ENCODE measurements at places on chromosomes 16 and 17.
A peak's percentile ranks its signal among the peaks of the same experiment; 100 is the strongest.

DNA sequence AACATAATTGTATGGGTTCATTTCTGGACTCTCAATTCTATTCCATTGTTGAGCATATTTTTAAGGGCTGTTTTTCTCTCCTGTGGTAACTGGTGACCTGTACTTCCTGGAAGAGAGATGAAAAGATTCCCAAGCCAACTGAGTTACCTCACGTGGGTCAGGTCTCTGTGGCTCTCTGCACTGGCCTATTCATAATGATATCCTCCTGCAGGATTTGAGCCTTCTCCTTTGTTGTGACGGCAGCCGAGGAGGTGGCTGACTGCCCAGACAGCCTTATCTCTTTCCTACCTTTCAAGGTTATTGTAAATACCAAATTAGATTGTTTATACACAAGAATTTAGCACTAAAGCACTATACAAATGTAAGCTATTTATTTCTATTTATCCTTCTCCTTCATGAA, 2.7 kb upstream of the ACE start:
- DNase-seq, result no peak

DNA sequence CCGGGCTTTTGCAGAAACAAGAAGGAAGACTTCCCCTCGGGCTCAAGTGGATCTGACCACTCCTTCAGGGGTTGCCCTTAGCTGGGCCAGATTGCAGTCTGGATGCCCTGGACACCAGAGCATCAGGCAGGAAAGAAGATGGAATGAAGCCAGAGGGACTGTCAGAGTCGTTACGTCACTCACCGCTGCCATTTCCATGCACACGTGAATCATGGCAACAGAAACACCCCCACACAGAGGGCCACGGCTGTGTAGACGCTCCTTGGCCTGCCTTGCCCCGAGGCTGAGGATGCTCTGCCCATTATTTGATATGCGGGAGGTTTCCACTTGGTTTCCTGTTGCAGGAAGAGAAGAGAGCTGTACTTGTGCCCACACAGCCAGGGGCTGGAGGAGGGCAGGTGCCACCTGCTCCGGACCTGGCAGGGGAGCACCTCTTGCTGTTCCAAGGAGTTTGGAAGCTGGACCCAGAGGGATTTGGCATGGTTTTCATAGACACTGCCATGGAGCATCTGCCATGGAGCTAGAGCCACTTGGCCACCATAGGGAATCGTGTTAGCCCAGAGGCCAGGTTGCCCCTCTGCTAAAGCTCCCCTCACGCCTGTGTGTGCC, 29.4 kb downstream of the RBFOX3 start:
- no peak for DNase-seq

GRCh38 chr17:46888727-46889126, 34.2 kb upstream of the GOSR2 start:
- DNase-seq, result no peak

DNA sequence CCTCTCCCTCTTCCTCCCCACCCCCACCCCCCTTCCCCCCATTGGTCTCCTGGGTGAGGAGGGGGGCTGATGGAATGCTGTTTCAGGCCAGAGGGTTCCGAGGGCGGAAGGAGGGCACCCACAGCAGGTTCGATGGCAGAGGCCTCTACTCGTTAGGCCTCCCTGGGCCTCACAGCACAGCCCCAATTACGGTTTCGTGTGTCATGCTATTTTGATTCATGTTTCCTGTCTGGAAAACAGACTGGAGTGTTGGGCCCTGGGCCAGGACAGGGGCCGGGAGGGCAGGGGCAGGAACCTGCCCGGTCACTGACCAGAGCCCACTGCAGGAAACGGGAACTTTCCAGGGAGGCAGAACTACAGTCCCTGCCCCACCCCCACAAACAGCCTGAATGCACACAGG, 138.2 kb downstream of the C16orf95 start:
- no peak for DNase-seq

GRCh38 chr16:85759631-85760419, 8.9 kb upstream of the C16orf74 start:
- DNase-seq, result no peak

- no peak for DNase-seq
These were observed 24.9 kb downstream of the USP22 start for GRCh38 chr17:21017861-21018260.

DNA sequence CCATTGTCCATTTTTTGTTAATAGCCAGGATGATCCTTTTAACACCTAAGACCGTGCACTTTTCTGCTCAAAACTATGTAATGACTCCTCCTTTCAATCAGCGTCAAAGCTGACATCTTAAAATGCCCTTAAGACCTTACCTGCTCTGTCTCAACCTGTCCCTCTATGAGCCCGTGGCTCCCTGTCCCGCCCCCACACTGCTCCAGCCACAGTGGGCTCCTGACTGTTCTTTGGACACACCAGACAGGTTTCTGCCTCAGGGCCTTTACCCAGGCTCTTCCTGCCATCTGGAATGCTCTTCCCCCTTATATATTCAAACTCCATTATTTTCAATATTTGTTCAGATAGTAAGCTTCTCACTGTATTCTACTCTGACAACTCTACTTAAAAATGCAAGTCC, 14.1 kb downstream of the CDRT15 start:
- no peak for DNase-seq

DNA sequence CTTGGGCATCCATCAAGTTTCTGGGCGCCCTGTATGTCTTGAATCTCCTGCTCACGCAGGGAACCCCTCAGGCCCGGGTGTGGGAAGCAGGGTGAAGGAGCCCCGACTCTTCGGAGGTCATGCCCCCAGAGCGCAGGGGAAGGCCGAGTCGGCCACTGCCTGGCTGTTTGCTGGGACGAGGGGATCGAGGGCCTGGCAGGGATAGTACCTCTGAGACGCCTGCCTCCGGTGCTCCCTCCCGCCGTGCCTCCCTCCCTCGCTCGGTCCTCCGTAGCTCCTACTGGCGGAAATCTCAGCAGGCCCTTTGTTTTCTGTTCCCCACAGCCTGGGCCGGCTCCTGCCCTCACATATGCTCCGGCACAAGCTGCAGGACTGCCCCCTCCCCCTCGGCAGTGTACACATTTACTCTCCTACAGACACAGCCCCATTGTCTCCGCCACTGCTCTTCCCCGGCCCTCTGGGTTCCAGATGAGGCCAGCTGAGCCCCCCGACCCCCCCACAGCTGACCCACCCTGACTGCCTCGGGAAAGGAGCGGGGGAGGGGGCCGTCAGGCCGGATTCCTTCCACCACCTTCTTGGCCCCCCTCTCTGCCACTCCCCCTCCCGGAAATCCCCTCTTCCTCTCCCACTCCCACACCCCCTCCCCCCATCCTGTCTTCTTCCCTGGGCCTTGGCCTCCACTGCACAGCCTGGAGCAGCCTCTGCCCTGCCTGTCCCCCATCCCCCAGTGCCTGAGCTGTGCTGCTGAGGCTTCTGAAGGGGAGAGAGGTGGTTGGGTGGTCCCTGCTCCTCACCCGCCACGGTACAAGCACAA, 1.4 kb downstream of the TRAF4 start:
- no peak for DNase-seq

- no peak for DNase-seq
These were observed 19.7 kb downstream of the RBL2 start for GRCh38 chr16:53453928-53454327.

DNA sequence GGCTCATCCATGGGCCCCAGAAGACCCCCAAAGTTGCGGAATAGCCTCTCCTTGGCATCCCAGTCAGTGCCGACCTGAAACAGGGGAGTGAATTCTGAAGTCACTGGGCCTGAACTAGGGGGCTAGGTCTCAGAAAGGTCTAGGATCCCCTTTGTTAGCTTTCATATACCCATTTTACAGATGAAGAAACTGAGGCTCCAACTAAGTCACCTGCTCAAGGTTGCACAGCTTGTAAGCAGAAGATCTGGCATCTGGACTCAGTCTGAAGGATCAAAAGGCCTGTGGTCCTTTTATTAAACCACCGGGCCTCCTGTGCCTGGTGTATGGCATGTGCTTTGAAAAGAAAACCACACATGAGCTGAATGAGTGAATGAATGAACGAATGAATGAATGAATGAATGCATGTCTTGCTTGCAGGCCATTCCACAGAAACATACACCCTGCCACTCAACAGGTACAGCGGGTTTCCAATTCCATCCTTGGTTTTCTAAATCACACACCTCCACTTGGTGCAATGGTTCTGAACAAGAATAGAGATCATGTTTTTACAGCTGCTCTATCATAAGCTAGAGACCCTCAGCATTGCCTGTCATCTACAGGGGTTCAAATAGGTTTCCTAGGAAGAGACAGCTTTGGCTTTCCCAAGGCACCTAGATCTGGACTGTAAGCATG, 352.7 kb downstream of the XYLT1 start:
- no peak for DNase-seq

DNA sequence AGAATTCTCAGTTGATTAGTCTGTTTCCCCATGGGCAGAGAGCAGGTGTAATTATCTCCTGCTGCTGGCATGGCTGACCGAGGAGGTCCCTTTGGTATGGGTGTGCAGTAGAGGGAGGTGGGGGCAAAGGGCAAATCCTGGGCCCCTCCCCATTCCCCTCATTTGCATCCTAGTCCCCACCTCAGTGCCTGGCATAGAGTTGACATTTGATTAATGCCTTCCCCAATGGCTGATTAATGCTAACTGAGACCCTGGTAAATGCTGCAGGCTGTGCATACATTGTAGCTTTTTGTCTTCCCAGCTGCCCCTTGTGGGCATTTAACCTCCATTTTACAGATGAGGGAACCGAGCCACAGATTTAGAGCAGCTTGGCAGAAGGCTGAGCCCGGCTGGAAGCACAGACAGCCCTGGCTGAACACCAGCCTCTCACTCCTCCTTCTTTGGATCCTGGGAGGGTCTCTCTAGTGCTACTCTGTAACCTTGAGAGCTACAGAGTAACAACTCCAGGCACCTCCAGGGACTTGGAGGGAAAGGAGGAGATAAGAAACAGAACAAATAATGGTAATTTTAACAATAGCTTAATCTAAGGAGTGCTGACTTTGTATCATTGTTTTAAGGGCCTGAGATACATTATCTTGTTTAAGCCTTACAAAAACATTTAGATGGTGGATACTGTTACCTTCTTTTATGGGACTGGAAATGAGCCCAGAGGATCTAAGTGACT, 5.1 kb downstream of the PLCG2 start:
- no peak for DNase-seq

- peak; percentile 9 for DNase-seq
These were observed at the start of gene DOC2B for GRCh38 chr17:181245-182049. DOC2B (minus strand) TSS chr17:181650; CDS start chr17:181479, 171 bp downstream.

GRCh38 chr16:68227850-68228553, 7.9 kb downstream of the ESRP2 start:
- DNase-seq, result no peak

GRCh38 chr17:66379544-66379943, 77.1 kb downstream of the PRKCA start:
- no peak for DNase-seq

GRCh38 chr17:2549392-2550211, 37.9 kb upstream of the METTL16 start:
- no peak for DNase-seq

Data from T-helper 2 cell treated with Interferon-gamma antibody and Interleukin-4, amounts not matched to agents 5 μg/mL and 100 μg/mL, for 36 hours (primary cell).